Posterior cingulate gyrus (tissue), 11 donors: ENCODE measurements at places on chromosomes 5 and 9.

- DNase-seq, result no peak
These were observed 197.1 kb downstream of the TMC1 start for GRCh38 chr9:72718503-72718902.

DNA sequence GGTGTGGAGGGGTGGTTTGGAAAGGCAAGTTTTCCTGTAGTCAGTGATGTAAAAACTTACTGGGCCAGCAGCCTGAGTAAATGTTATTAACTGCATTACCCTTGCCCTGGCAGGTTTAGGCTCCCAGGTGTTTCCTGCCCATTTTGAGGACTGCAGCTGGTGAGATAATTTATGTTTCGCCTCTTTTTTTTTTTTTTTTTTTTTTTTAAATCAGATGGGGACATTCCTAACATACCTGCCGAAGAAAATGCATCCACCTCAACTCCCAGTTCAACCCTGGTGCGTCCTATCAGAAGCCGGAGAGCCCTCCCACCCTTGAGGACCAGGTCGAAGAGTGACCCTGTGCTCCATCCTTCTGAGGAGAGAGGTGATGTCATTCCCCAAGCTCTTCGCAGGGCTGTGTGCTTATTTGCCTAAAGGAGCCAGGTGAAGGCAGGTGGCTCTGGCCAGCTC lies 60.6 kb downstream of the ENTREP1 start:
- no peak for DNase-seq

DNA sequence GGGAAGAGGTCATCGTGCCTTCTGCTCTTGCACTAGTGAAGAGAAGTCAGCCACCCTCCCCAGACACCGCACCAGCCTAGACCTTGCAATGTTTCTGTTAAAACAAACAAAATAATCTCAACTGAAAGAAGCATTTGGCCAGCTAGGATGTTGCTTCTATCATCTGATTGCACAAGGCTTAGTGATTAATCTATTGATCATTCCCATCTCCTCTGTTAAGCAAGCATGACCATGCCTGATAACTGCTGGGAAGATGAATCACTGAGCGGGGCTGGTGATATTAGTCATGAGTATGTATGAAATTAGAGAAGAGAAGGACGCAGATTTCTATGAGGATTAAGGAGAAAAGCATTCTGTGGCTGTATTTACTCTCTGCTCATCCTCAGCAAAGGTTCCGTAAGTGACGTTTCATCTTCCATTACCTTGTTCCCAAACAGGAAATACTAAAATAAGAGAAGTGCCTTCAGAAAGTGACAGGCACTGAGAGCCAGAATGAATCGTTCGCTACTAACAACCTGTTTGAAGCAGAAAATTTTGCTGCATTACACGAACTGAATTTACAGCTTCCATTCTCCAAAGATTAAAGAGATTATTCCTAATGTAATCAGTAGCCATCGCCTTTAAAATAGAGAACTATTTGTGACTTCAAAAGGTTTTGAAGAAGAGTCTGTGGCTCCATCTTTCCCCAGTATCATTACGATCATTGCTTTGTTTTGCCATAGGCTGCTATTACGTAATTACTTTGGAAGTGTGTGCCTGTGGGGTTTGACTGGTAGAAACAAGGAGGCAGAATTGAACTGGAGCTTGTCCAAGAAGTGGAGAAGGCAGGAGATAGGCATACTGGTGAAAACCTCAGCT lies 219.1 kb downstream of the MED10 start:
- DNase-seq, result no peak

- no peak for DNase-seq
These were observed 1.9 kb downstream of the TBC1D2 start for GRCh38 chr9:98253565-98253964.

DNA sequence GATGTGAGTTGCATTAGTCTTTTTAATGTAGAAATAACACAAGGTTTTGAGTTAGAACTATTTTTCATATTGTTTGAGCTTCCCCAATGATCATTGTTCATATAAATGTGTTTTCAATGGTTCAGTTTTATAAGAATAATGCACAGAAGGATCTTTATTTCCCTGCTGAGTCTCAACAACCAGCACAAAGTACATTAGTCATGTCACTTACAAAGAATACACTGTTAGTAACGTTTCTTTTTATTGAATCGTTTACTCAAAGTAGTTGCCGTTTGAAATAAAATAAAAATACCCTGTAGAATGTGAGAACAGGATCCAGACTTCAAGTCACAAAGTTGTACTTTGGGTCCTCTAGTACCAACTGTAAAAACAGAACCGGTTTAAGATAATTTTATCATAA lies 41.5 kb downstream of the ERCC8 start:
- no peak for DNase-seq

DNA sequence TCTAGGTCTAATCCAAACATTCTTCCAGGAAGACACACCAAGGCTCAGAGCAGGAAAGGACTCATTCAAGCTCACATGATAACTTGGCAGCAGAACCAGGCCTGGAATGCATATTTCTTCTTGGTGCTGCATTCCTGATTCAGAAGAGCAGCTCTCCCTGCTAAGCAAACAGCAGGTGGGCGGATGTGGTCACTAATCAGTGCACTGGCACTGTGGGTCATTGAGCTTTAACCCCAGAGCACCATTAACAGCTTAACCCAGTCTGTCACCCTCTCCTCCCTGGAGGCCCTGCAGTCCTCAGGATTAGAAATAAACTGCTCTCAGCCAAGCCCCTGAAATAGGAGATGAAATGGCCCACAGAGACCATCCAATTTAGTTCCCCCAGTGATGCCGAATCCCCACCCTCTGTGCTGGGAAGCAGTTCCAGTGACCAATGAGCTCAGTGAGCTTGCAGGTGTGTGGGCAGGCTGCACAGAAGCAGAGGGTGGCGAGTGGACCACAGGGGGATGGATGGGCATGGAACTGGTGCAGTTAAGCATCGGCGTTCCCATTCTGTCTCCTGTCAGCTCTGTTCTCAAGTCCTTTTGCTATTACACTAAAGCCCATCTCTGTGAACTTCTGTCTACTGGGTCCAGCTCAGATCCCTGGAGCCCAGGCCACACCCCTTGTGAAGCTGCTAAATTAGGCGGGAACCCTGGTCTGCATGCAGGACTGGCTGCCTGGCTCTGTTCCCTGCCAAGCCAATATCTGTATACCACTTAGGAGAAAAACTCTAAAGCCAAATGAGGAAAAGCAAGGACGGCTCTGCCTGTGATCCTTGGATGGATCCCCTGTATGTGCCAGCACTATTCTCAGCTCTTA lies 16.6 kb upstream of the MEGF9 start:
- peak; percentile 63 for DNase-seq

- no peak for DNase-seq
These were observed 113.3 kb downstream of the FGF10 start for GRCh38 chr5:44275908-44276307.

- DNase-seq, result no peak
These were observed 2.6 kb upstream of the SLC6A3 start for GRCh38 chr5:1447671-1448361.

DNA sequence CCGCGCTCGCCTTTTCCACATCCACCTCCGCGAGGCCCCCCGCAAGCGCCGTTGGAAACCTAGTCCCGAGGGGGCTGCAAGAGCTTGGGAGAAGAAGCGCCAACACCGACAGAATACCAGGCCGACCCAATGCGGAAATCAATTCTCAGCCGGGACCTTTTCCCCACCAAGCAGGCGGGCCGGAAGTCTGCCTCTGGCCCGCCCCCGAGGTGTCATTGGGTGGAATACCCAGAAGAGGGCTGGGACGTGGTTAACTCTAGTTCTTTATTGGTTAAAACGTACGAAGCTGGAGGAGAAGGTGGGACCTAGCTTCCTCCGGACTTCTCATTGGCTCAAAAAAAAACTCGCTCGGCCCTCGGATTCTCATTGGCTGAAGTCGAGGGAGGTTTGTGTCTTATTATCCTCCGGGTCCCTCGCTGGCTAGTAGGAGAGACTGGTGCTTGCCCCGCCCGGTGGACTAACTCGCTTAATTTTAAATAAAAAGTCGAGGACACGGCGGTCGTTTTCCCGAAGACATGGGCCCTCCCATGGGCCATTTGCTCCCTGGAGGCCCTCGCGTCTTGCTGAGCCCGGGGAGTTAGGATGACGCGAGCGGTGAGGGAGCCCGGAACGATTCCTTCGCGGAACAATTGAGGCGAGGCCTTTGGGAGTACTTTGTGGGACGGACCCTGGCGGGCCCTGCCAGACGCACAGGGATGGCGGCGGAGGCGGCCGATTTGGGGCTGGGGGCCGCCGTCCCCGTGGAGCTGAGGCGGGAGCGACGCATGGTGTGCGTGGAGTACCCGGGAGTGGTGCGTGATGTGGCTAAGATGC lies at the start of gene GTF3C5:
GTF3C5 (plus strand) TSS at position 681 of the 813 bp plus-strand sequence; CDS start at position 696, 15 bp downstream.
- peak; percentile 99 for DNase-seq

DNA sequence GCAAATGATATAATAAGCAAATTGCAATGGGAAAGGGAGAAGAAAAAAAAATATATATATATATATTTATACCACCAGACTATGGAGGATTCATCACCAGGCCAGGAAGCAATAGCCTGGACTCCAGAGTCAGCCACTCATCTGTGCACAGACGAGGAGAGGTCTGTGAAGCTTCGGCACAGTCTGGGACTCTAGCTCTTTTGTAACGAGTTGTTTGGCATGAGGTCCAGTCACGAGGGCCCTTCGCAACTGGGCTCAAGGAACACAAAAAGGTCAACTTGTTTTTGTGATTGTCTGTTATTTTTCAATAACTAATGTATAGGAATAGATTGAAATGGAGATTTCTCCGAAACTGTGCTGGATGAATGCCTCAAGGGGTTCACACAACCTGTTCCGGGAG lies 14.7 kb upstream of the FGF1 start:
- DNase-seq, result no peak

DNA sequence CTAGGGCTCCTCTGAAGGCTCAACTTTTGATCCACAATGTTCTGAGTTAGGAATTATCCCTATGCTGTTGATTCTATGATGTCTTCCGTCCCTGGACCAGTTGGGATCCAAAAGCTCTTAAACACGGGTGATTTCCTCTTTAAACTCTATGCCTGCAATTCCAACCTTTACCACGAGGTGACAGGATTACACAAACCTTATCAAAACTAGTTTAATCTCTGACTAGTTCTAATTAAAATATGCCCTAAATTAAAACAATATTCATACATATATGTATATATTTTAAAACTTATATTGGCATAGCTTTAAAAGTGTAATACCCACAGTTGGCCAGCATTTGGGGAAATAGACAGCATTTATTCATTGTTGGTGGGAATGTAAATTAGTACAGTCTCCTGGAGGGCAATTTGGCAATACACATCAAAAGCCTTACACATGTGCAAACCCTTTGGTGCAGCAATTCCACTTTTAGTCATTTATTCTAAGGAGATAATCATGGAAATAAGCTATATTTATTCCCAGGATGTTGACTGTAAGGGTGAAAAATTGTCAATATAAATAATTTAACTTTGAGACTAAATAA lies 51.6 kb upstream of the PHYKPL start:
- DNase-seq, result no peak

DNA sequence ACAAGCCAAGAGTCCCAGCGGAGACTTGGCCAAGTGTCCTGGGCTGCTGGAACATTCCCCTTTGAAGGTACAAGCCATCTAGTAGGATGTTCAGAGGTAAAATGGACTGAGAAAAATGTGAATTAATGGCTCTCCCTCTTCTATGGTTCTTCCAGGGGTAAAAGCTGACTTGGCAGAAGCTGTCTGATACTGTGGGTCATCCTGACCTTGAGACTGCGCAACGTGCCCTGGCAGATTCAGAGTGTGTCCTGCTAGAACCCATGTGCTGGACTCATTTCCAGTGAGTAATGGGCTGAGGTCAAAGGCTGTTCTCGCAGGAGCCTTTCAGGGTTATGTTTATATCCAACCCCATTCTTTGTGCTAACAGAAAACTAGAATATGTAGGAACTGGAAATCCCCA lies 423.0 kb upstream of the CD180 start:
- DNase-seq, result no peak

- DNase-seq, result no peak
These were observed 18.5 kb downstream of the CD274 start for GRCh38 chr9:5468850-5469249.

- DNase-seq, result no peak
These were observed 23.6 kb upstream of the TNFSF8 start for GRCh38 chr9:114953959-114954358.

DNA sequence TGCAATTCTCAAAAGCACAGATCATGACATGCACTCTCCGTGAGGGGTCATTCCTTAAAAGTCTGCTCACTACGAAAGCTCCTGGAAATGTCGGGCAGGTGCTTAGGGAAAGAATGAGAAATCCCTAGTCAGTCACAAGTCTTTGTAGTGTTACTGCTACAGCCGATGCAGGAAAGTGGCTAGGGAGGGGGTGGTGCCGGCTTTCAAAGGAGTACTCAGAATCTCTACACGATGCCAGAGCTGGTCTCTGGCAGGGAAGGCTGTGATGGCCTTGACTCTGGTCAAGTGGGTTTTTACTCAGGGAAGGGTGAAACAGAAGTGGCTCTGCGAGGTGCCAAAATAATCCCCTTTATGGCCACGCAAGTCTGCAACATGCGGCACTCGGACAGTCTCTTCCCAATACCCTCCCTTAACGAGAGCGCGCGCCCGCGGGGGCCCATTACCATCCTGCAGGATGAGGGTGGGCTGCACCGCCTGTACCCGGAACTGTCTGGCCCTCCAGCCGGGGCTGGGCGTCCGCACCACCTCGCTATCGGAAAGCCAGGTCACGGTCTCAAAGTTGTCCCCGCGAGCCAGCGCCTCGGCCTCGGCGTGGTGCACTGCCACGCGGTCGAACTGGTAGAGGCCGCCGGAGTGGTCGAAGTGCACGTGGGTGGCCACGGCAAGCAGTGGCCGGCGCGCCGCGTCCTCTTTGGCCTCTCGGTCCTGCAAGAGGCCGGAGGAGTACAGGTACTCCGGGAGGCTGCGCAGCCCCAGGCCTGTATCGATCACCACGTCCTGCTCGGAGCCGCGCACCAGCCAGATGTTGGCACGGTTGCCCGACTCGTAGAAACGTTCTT lies 956 bp downstream of the MBLAC2 start:
- peak; percentile 41 for DNase-seq

- DNase-seq, result no peak
These were observed 54.6 kb downstream of the MEGF9 start for GRCh38 chr9:120659676-120660075.

DNA sequence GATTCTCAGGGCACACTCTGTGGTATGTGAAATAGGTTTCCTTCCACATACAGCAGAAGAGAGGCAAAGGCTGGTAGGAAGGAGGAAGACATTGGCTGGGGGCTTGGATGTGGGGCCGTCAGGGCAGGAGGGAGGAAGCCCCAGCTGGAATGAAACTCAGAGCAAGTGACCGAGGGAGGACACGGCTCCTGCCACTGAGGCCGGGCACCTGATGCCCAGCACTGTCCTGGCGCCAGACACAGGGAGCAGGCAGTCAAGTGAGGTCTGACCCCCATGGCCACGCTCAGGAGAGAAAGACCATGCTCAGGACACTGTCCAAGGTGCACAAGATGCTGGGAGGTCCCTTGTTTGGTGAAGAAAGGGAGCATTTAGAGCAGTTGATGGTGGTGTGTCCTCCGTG lies 245.5 kb downstream of the CACNA1B start:
- DNase-seq, result no peak

- DNase-seq, result no peak
These were observed 221.2 kb downstream of the SLIT3 start for GRCh38 chr5:169079697-169080096.

- no peak for DNase-seq
These were observed 175.9 kb downstream of the CEMIP2 start for GRCh38 chr9:71592400-71592799.

- no peak for DNase-seq
These were observed 828 bp downstream of the NPR2 start for GRCh38 chr9:35792024-35792813.
